MCF 10A (cell line): ENCODE measurements at places on chromosomes 4 and X. TPM values are rescaled to one million over a fixed set of nuclear protein-coding genes. Genes with fewer than 3 reads are reported as not detected.

DNA sequence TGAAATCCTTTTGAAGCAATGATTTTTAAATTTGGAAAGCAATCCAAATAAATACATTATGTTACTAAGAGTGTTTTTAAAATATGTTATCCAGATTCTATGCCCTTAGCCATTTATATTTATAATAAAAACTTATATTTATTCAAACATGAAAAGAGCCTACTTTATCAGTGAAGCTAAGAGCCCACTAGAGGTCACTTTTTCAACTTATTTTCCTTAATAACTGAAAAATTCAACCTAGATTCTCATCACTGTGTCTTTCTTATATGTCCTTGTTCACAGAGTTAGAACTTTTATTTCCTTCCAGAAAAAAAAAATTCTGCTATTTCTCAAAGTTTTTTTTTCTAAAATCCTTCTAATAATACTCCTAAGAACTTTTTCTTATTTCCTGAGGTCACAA, 23.9 kb downstream of the PRDM8 start:
- H3K36me3 ChIP-seq = no peaks in the 10 kb centered on the region
- no peak overlapping the region for H3K27ac ChIP-seq
- no peaks in the 10 kb centered on the region for H3K4me1 ChIP-seq
- H3K27me3 ChIP-seq = no peaks in the 10 kb centered on the region

- H3K27ac ChIP-seq = no peak overlapping the region
- peaks cover 41% of the 10 kb centered on the region for H3K27me3 ChIP-seq
- DNase-seq = no peak
- no peaks in the 10 kb centered on the region for H3K36me3 ChIP-seq
- no peaks in the 10 kb centered on the region for H3K4me1 ChIP-seq
- H3K4me3 ChIP-seq = no peak overlapping the region
Measured at GRCh38 chrX:13248867-13249486, 70.9 kb downstream of the ATXN3L start.

GRCh38 chr4:167221084-167221483, 13.2 kb downstream of the SPOCK3 start:
- H3K4me1 ChIP-seq = peaks cover 5% of the 10 kb centered on the region
- no peaks in the 10 kb centered on the region for H3K36me3 ChIP-seq
- no peak overlapping the region for H3K4me3 ChIP-seq
- H3K27ac ChIP-seq = no peak overlapping the region

GRCh38 chrX:43560247-43560946, 95.7 kb upstream of the MAOA start:
- DNase-seq = no peak
- no peaks in the 10 kb centered on the region for H3K36me3 ChIP-seq
- peaks cover 24% of the 10 kb centered on the region for H3K4me1 ChIP-seq
- H3K27ac ChIP-seq = peak overlapping the region; percentile 32

PPP4R3C gene
- total RNA-seq = not detected in 2 replicates

GRCh38 chr4:99710020-99710419, 52.4 kb upstream of the C4orf54 start:
- DNase-seq = no peak
- H3K4me1 ChIP-seq = peaks cover 14% of the 10 kb centered on the region
- H3K27ac ChIP-seq = no peak overlapping the region
- H3K36me3 ChIP-seq = no peaks in the 10 kb centered on the region
- no peak overlapping the region for H3K4me3 ChIP-seq

CXCL8 gene
- 17.0 and 36.2 TPM in 2 replicates for total RNA-seq

DNA sequence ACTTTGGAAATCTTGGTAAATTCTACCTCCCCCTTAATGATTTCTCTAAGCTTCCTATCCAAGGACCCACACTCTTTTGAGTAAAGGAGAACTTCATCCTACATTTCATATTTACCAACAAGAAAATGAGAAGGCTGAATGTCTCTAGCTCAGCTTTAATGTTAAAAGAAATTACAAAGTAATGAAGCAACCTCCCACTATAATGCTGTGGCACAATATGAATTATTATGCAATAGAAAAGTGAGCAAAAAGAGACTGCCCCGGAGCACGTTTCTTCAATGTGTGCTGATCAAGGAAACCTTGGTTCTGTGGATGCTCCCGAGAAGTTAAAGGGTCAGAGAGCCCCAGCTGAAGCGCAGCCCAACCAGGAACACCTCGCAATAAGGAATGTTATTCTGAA, 9.1 kb upstream of the TBC1D1 start:
- peaks cover 24% of the 10 kb centered on the region for H3K4me1 ChIP-seq
- H3K27me3 ChIP-seq = no peaks in the 10 kb centered on the region
- no peak overlapping the region for H3K4me3 ChIP-seq
- H3K36me3 ChIP-seq = no peaks in the 10 kb centered on the region
- no peak overlapping the region for H3K27ac ChIP-seq

SMR3B gene
- not detected in 2 replicates for total RNA-seq

DNA sequence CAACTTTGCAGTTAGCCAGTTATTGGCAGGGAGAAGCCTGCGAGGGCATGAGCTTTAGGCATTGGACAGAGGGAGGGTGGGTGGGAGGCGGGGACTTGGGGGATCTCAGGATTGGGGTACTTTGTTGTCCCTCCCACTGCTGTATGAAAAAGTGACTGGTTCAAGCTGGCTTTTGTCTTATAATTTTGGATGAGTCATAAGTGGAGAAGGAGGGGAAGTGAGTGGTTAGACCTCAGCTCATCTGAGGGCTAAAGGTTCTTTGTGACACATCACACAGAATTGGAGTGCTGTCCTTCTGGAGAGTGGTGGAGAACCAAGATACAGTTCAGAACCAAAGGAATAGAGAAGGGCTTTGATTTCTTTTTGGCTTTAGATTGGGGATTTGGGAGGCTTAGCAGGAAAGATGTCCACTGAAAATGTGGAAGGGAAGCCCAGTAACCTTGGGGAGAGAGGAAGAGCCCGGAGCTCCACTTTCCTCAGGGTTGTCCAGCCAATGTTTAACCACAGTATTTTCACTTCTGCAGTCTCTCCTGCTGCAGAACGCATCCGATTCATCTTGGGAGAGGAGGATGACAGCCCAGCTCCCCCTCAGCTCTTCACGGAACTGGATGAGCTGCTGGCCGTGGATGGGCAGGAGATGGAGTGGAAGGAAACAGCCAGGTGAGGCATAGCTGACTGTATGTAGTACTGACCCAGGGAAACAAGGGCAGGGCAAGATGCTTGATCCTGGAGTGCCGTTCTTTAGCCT, at the start of gene SLC4A4:
TSS of gene SLC4A4 (plus strand) at position 175 of the 748 bp plus-strand sequence.
- peaks cover 5% of the 10 kb centered on the region for H3K4me1 ChIP-seq
- H3K27me3 ChIP-seq = no peaks in the 10 kb centered on the region
- H3K36me3 ChIP-seq = no peaks in the 10 kb centered on the region

ATP2B3 gene
- total RNA-seq = not detected in 2 replicates

ADGRG2 gene
- 6.4 and 8.6 TPM in 2 replicates for total RNA-seq

DNA sequence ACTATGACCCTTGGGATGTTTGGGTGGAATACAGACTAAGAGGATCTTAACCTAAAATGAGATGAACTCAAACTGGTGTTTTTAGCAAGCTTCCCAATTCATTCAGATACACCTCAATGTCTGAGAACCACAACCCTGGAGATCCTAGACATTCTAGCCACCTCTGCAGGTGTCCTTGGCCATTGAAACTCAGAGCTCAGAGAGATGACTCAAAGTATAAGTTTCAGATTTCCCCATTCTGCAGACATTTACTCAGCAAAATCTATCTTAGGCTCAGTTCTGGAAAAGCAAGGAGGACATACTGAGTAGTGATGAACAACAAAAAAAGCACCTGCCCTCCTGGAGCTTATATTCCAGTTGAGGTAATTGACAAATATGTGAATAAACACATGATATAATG, 47.8 kb downstream of the COMMD8 start:
- H3K27me3 ChIP-seq = peaks cover 23% of the 10 kb centered on the region
- no peaks in the 10 kb centered on the region for H3K36me3 ChIP-seq
- DNase-seq = no peak

PNCK gene
- total RNA-seq = not detected in 2 replicates

GRCh38 chr4:41437111-41437536, 100.8 kb upstream of the LIMCH1 start:
- no peak overlapping the region for H3K4me3 ChIP-seq
- H3K4me1 ChIP-seq = peaks cover 34% of the 10 kb centered on the region
- no peak overlapping the region for H3K27ac ChIP-seq
- no peak for DNase-seq
- H3K27me3 ChIP-seq = no peaks in the 10 kb centered on the region

HPGD gene
- total RNA-seq = 0.59 and 0.77 TPM in 2 replicates
